ENCODE measurements at places on chromosomes 11 and 22.
A peak's percentile ranks its signal among the peaks of the same experiment; 100 is the strongest.

DNA sequence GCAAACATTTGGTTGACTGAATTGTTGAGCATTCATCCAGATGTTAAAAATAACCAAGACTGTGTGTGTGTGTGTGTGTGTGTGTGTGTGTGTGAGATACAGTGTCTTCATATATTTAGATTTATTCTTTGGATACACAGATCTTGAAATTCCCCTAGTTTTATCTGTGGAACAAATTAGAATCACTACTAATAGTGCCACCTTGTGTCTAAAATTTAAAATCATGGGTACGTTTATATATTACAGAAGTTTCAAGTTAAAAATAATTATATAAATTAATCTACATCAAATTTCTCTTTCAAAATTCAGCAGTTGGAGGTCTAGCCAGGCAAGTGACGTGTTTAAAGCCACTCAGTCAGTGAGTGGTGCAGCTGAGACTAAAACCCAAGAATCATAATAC lies 1566.2 kb upstream of the TENM4 start:
- H3K27ac ChIP-seq = no peak overlapping the region
- H3K4me1 ChIP-seq = no peaks in the 10 kb centered on the region

- H3K36me3 ChIP-seq = no peaks in the 10 kb centered on the region
- DNase-seq = no peak
- H3K27me3 ChIP-seq = peaks cover 9% of the 10 kb centered on the region
- no peaks in the 10 kb centered on the region for H3K4me1 ChIP-seq
Measured at GRCh38 chr11:7892840-7893254, 38.2 kb downstream of the OR10A6 start.

GRCh38 chr11:13692172-13692571 lies 23.7 kb downstream of the FAR1 start:
- peaks cover 21% of the 10 kb centered on the region for H3K36me3 ChIP-seq
- H3K4me3 ChIP-seq = no peak overlapping the region
- H3K27ac ChIP-seq = no peak overlapping the region
- DNase-seq = no peak
- no peaks in the 10 kb centered on the region for H3K27me3 ChIP-seq

GRCh38 chr11:11973361-11973800 lies 35.0 kb downstream of the DKK3 start:
- no peak overlapping the region for H3K27ac ChIP-seq
- H3K4me3 ChIP-seq = no peak overlapping the region
- no peak for DNase-seq
- no peaks in the 10 kb centered on the region for H3K36me3 ChIP-seq
- peaks cover 31% of the 10 kb centered on the region for H3K27me3 ChIP-seq
- H3K4me1 ChIP-seq = peaks cover 12% of the 10 kb centered on the region

GRCh38 chr22:43044290-43044712 lies 29.4 kb upstream of the PACSIN2 start:
- no peaks in the 10 kb centered on the region for H3K27me3 ChIP-seq
- no peak for DNase-seq
- H3K4me3 ChIP-seq = no peak overlapping the region
- H3K36me3 ChIP-seq = no peaks in the 10 kb centered on the region
- no peaks in the 10 kb centered on the region for H3K4me1 ChIP-seq

- DNase-seq = no peak
- H3K27ac ChIP-seq = no peak overlapping the region
- H3K4me3 ChIP-seq = no peak overlapping the region
- H3K27me3 ChIP-seq = no peaks in the 10 kb centered on the region
Measured at GRCh38 chr11:119209186-119209585, 3.0 kb downstream of the CBL start.

DNA sequence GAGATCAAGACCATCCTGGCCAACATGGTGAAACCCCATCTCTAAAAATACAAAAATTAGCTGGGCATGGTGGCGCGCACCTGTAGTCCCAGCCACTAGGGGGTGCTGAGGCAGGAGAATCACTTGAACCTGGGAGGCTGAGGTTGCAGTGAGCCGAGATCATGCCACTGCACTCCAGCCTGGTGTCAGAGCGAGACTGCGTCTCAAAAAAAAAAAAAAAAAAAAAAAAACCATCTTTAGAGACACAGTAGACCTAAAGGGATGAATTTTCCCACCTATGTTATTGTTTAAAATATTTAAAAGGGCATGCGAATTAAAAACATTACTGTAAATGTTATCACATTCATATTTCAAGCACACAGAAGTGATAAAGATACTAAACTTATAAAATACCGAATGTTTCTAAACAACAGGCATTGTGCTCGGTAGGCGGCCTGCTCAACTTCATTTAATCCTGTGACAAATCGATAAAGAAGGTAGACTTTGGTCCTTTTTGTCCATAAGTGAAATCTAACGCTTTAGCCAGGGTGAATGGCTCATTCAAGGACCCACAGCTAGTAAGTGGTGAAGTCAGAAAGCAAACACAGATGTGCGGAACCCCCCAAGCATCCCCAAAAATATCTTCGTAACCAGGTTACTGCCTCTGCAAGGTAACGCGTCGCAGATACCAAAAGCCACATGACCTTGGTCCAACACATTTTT lies 16.1 kb downstream of the NCAPD3 start:
- peak overlapping the region; percentile 11 for H3K27ac ChIP-seq
- no peaks in the 10 kb centered on the region for H3K27me3 ChIP-seq
- peaks cover 11% of the 10 kb centered on the region for H3K4me1 ChIP-seq
- H3K4me3 ChIP-seq = no peak overlapping the region

DNA sequence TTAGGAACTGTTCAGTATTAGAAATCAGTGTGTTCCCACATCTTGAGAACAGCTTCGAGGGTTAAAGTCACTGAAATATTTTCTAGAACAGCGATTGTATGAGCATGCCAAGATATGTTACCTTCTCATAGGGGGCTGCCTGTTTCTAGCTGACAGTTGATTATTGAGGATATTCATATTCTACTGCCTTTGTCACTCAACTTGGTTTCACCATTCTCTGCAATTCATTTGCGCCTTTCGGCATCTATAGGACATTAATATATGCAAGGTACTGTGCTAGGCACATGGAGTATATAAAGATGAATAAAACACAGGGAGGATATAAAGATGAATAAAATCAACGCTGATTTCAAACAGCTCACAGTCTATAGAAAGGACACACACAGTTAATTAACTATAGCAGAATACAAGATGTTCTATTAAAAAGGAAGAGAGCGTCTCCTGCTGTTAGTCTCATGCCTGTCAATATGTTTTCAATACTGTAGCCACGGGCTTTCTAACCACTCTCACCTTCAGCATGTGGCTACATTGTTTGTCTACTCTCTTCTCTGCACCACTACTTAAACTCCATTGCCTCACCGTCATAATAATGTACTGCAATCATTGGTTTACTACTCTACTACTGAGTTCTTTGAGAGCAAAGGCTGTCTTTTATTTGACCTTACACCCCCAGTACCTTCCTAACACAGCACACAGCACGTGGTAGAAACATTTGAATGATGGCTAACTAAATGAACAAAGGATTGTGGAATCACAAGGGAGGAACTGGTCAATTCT lies 81.9 kb downstream of the RAB30 start:
- H3K27me3 ChIP-seq = no peaks in the 10 kb centered on the region
- peaks cover 16% of the 10 kb centered on the region for H3K36me3 ChIP-seq
- H3K4me1 ChIP-seq = no peaks in the 10 kb centered on the region
- no peak for DNase-seq
- H3K4me3 ChIP-seq = no peak overlapping the region

GRCh38 chr22:19105867-19106802 lies 16.1 kb downstream of the DGCR2 start:
- H3K4me3 ChIP-seq = no peak overlapping the region
- no peaks in the 10 kb centered on the region for H3K27me3 ChIP-seq
- peaks cover 53% of the 10 kb centered on the region for H3K4me1 ChIP-seq

DNA sequence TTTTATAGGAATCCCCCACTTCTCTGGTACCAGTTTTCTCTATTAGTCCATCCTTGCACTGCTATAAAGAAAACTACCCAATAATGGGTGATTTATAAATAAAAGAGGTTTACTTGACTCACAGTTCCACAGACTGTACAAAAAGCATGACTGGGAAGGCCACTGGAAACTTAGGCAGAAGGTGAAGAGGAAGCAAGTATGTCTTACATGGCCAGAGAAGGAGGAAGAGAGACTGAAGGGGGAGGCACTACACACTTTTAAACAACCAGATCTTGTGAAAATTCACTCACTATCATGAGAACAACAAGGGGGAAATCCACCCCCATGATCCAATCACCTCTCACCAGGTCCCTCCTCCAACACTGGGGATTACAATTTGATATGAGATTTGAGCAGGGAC lies 68.9 kb upstream of the GNAZ start:
- peaks cover 32% of the 10 kb centered on the region for H3K27me3 ChIP-seq
- no peak for DNase-seq
- no peak overlapping the region for H3K27ac ChIP-seq
- H3K4me3 ChIP-seq = no peak overlapping the region

DNA sequence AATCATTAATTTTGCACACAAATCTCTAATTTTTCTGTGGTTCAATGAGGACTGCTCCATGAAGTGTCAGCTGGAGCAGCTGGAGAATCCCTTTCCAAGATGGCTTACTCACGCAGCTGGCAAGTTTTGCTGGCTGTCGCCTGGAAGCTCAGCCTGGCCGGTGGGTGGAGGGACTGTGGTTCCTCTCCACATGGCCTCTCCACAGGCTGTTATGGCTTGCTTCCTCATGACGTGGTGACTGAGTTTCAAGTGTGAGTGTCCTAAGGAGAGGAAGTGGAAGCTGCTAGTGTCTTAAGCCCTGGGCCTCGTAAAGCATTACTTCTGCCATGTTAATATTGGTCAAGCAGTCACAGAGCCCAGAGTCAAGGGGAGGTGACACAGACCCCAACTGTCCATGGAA lies 14.0 kb upstream of the NRIP3 start:
- H3K4me1 ChIP-seq = peaks cover 24% of the 10 kb centered on the region
- H3K27ac ChIP-seq = no peak overlapping the region
- no peak overlapping the region for H3K4me3 ChIP-seq
- peaks cover 20% of the 10 kb centered on the region for H3K27me3 ChIP-seq
- no peak for DNase-seq

GRCh38 chr11:68889948-68890446 lies 13.6 kb downstream of the MRPL21 start:
- no peak for DNase-seq
- no peaks in the 10 kb centered on the region for H3K27me3 ChIP-seq
- no peak overlapping the region for H3K27ac ChIP-seq
- H3K36me3 ChIP-seq = peaks cover 27% of the 10 kb centered on the region
- no peaks in the 10 kb centered on the region for H3K4me1 ChIP-seq

DNA sequence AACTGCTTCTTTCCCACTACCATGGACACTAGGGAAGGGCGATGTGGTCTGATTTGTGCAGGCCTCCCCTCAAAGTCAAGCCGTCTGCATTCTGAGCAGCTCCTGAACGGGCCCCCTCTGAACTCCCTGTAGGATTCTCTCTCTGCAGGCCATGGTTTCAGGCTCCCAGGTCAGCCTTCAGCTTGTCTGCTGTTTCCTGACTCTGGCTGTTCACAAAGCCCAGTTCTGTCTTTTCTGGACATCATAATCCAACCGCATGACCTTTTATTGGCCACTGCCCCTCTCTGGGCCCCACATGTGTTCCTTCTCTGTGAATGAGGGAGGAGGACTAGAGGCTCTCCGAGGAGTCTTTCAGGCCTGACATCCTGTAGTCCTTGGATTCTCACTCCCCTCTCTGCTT lies 161.0 kb downstream of the FEZ1 start:
- no peaks in the 10 kb centered on the region for H3K36me3 ChIP-seq
- peaks cover 32% of the 10 kb centered on the region for H3K27me3 ChIP-seq
- no peak for DNase-seq
